ENCODE measurements at places on chromosomes 5 and 9. TPM values are rescaled to one million over a fixed set of nuclear protein-coding genes. Genes with fewer than 3 reads are reported as not detected.

The CFAP77 gene
- not detected for total RNA-seq

- H3K27me3 ChIP-seq: no peaks in the 10 kb centered on the region
- no peak overlapping the region for H3K27ac ChIP-seq
- no peak overlapping the region for H3K4me3 ChIP-seq
- peaks cover 30% of the 10 kb centered on the region for H3K4me1 ChIP-seq
- no peak for DNase-seq
- no peaks in the 10 kb centered on the region for H3K36me3 ChIP-seq
Observed at GRCh38 chr9:27536168-27536567, 6.6 kb upstream of the MOB3B start.

The SPOCK1 gene
- 34.3 TPM for total RNA-seq

The INSYN2B gene
- 0.19 TPM for total RNA-seq

DNA sequence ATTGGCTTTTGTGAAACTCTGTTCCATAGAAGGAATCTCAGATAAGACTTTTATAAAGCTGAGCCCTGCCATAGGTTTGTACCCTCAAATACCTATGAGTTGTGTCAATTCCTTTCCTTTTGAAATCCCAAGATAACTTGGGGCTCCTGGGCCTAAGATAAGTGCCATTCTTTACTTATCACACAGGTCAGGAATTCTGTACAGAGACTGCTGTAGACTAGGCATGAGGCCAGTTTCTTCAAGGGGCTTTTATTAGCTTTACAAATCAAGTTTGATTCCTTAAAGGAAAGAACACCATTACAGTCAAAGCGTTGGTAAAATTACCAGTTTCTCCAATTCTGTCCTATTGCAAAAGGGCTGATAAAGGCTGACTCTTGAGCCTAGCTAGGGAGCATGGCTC lies 39.2 kb downstream of the SHC3 start:
- no peaks in the 10 kb centered on the region for H3K36me3 ChIP-seq
- H3K4me3 ChIP-seq: no peak overlapping the region
- H3K27me3 ChIP-seq: no peaks in the 10 kb centered on the region
- no peak overlapping the region for H3K27ac ChIP-seq
- H3K4me1 ChIP-seq: peaks cover 15% of the 10 kb centered on the region

The ITK gene
- not detected for total RNA-seq

The CAMK2A gene
- not detected for total RNA-seq

DNA sequence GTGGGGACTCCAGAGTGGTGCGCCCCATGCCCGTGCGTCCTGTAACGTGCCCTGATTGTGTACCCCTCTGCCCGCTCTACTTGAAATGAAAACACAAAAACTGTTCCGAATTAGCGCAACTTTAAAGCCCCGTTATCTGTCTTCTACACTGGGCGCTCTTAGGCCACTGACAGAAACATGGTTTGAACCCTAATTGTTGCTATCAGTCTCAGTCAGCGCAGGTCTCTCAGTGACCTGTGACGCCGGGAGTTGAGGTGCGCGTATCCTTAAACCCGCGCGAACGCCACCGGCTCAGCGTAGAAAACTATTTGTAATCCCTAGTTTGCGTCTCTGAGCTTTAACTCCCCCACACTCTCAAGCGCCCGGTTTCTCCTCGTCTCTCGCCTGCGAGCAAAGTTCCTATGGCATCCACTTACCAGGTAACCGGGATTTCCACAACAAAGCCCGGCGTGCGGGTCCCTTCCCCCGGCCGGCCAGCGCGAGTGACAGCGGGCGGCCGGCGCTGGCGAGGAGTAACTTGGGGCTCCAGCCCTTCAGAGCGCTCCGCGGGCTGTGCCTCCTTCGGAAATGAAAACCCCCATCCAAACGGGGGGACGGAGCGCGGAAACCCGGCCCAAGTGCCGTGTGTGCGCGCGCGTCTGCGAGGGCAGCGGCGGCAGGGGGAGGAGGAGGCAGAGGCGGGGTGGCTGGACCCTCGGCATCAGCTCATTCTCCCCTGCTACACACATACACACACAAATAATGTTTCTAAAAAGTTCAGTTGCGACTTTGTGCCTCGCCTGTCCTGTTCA lies 668 bp downstream of the GLIS3 start:
- H3K27me3 ChIP-seq: no peaks in the 10 kb centered on the region
- H3K36me3 ChIP-seq: no peaks in the 10 kb centered on the region
- no peak for DNase-seq
- peaks cover 28% of the 10 kb centered on the region for H3K4me1 ChIP-seq
- peak overlapping the region; percentile 97 for H3K27ac ChIP-seq

- H3K36me3 ChIP-seq: no peaks in the 10 kb centered on the region
- no peak overlapping the region for H3K27ac ChIP-seq
- no peak overlapping the region for H3K4me3 ChIP-seq
- H3K4me1 ChIP-seq: peaks cover 26% of the 10 kb centered on the region
Observed at GRCh38 chr9:88733651-88734421, 198.9 kb downstream of the NXNL2 start.

DNA sequence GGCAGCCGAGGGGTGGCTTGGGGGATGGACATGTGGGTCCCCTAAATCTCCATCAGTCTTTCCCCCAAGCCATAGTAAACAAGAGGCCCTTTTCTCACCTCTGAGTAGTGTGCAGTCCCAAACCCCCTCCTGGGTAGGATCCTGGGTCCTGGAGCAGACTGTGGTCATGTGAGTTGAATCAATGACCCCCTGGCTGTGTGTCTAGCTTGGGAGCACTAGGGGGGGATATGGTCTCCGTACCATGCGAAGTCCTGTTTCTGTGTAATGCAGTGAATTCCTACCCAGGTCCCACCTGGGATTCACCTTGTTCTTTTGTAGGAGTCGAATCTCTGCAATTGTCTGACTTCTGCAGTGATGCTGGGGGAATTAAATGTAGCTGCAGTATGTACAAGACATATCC lies 66.2 kb downstream of the FGF18 start:
- H3K36me3 ChIP-seq: no peaks in the 10 kb centered on the region
- H3K4me3 ChIP-seq: no peak overlapping the region
- no peak overlapping the region for H3K27ac ChIP-seq

DNA sequence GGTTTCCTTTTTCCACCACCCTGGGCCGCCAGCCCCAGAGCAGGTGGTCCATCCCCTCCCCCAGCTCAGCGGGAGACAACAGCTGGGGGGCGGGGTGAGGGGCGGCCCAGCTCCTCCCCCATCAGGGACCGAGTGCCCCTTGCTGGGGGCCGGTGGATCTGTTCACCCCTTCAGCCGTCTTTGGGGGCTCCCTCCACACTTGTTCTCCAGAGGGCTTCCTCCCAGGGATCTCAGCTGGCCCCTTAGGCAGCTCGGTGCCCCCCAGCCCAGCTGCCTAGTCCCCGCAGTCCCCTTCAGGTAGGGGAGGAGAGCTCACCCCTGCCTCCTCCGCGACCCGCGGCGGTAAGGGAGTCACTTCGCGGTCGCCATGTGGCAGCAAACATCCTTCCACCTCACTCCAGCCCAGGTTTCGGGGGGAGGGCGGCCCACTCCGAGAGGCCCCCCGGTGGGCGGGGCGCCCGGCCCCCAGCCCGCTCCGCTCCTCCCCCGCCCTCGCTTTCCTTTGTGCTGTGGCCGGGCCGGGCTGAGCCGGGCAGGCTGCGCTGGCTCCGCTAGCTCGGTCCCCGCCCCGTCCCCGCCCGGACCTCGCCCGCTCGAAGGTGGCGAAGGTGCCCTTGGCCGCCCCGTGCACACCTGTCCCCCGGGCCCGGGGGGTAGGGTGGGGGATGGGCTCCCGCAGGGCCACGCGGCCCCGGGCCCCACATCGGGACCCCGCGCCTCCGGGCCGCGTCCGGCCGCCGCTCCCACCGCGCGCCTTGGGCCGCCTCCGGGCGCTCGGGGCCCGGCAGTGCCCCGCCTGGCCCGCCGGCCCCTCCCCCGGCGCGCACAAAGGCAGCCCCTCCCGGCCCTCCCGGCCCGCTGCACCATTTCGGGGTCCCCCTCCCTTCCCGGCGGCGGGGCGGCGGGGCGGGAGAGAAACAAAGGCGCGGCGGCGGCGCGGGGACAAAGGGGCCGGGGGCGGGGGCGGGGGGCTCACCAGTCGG lies 683 bp downstream of the DBN1 start:
- H3K27ac ChIP-seq: no peak overlapping the region
- no peaks in the 10 kb centered on the region for H3K27me3 ChIP-seq

DNA sequence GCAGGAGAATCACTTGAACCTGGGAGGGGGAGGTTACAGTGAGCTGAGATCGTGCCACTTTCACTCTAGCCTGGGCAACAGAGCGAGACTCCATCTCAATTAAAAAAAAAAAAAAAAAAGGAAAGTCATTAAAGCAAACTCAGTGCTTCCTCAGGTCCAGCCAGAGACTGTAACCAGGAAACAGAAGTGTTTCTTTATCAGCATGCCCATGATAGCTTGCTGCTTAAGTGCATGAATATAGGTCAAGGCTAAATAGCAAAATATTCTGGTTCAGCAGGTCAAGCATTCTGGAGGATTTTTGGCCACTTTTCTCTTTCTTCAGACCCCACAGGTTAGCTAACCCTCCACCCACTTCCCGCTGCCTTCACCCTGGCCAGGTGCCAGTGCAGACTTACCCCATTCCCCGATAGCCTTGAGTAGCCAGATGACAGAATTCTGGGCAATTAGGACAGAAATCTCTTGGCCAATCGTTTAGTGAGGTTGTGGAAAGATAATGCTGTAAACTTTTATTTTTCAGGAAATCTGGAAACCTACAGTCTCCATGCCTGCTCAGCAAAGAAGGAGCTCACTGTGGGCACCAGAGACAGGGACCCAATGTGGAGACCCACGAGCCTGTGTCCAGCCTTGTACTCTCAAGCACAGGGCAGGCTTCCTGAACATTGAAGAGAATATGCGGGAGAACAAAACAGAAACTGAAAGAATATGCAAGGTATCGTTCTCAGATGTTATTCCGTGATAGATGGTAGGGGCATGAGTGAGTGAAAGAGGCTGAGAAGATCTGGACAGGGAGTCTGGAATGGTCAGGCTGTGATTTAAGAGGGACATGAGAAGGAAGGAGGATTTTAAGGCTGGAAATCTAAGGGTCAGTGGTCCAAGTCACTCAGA lies 4.2 kb upstream of the UGT3A2 start:
- DNase-seq: no peak
- no peak overlapping the region for H3K27ac ChIP-seq
- no peaks in the 10 kb centered on the region for H3K4me1 ChIP-seq

The CNOT6 gene
- 73.1 TPM for total RNA-seq

DNA sequence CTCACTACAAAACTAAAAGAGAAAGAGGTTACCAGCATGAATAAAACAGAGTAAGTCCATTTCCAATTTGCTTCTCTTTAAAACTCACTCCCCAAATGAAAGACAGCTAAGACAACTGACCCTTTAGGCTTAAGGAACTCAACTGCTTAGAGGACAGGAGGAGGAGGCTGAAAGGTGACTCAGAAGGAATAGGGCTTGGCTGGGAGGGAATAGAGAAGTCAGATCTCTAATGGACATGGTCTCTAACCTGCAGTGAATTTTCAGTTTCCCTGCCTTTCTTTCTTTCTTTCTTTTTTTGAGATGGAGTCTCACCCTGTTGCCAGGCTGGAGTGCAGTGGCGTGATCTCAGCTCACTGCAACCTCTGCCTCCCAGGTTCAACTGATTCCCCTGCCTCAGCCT lies 261.8 kb upstream of the CLINT1 start:
- H3K27ac ChIP-seq: no peak overlapping the region
- no peak overlapping the region for H3K4me3 ChIP-seq
- peaks cover 15% of the 10 kb centered on the region for H3K27me3 ChIP-seq
- H3K4me1 ChIP-seq: peaks cover 13% of the 10 kb centered on the region

DNA sequence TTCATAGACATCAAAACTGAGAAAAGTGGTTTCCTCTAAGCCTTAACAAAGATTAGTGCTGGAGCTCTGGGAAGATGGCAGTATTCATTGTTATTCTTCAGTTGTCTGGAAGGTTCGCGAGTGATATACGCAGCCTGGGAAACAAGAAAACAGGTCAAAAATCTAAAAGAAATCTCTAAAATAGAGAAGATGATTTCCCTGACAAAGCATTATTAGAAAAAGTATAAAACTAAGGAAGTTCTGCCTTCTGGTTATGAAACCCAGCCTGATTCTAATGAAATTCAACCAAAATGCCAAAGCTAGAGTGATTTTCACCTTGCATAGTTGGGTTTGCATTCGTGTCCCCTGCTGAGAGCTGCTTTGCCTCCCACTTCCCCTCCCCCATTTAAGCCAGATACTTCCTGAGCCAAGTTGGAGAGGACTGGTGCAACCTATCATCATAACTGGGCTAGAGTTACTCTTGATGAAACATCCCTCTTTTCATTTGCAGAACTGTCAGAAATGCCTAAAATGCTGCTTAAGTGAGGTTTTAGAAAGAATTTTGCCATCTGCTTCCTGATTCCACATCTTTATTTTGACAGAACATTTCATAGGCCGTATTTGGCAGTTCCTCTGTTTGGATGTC lies 48.4 kb downstream of the NDFIP1 start:
- no peak overlapping the region for H3K27ac ChIP-seq
- no peak for DNase-seq
- peaks cover 45% of the 10 kb centered on the region for H3K36me3 ChIP-seq
- H3K27me3 ChIP-seq: no peaks in the 10 kb centered on the region
- no peaks in the 10 kb centered on the region for H3K4me1 ChIP-seq
- no peak overlapping the region for H3K4me3 ChIP-seq

The TAF11L3 gene
- not detected for total RNA-seq

GRCh38 chr9:113581865-113582697 lies 118.6 kb downstream of the RGS3 start:
- H3K27ac ChIP-seq: peak overlapping the region; percentile 49
- peak overlapping the region; percentile 52 for H3K4me3 ChIP-seq
- H3K4me1 ChIP-seq: peaks cover 53% of the 10 kb centered on the region
- peak; percentile 14 for DNase-seq
- peaks cover 21% of the 10 kb centered on the region for H3K36me3 ChIP-seq

The SPATA31C1 gene
- total RNA-seq: not detected

DNA sequence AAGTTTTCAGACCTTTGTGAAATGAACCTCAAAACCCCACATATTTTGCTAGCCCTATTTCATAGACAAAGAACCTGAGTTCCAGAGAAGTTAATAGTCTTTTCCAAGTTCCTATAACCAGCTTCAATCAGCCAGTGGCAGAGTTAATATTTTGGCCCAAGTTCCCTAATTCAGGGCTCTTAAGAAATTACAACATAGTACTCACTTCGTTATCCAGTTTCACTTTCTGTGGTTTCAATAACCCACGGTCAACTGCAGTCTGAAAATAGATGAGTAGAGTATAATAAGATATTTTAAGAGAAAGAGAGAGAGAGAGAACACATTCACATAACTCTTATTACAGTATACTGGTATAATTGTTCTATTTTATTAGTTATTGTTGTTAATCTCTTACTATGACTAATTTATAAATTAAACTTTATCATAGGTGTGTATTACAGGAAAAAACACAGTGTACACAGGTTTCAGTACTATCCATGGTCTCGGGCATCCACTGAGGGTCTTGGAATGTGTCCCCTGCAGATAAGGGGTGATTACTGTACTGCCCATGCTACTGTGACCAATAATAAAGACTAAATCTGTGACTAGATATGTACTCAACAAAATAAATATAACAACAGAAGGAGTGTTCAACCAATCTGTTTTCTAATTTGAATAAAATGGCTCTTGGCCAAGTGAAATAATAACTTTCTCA lies 9.3 kb upstream of the MYOT start:
- peak overlapping the region; percentile 51 for H3K4me3 ChIP-seq
- no peaks in the 10 kb centered on the region for H3K27me3 ChIP-seq
- peak overlapping the region; percentile 54 for H3K27ac ChIP-seq
- H3K4me1 ChIP-seq: peaks cover 9% of the 10 kb centered on the region

GRCh38 chr9:111965566-111966019 lies 69.0 kb downstream of the UGCG start:
- H3K27ac ChIP-seq: peak overlapping the region; percentile 91
- peaks cover 13% of the 10 kb centered on the region for H3K36me3 ChIP-seq
- H3K27me3 ChIP-seq: no peaks in the 10 kb centered on the region
- H3K4me3 ChIP-seq: peak overlapping the region; percentile 28

The LRRC14B gene
- not detected for total RNA-seq

All from MCF 10A (cell line).